DMS 273 treated with DMSO at 0.1 percent for 48 hours (cell line): ENCODE measurements at places on chromosomes 3 and 15.
A peak's percentile ranks its signal among the peaks of the same experiment; 100 is the strongest.

- no peak for DNase-seq
Observed at GRCh38 chr15:91219206-91219605, 119.1 kb downstream of the SV2B start.

DNA sequence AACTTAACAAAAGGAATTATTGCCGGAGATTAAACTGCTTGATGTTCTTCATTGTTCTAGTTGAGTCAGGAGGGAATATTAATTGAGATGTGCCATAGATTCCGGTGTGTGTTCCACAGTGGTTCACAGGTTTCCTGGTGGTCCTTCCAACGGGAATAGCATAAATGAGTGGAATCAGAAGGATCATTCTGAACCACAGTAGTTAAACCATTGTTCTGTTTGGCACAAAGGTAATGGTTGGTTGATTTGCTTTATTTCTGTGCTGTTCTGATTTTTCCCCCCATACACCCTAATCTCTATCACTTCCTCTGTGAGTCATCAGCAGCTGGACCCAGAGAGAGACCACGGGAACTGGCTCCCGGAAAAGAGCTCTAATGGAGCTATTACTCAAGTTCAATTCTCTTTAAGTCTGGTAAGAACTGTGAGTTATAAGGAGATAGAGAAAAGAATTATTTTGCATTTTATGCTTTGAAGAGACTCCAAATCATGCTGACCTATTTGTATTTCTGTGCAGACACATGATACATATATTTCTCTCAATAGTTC is 627.2 kb downstream of the ZIC1 start:
- DNase-seq, result no peak

DNA sequence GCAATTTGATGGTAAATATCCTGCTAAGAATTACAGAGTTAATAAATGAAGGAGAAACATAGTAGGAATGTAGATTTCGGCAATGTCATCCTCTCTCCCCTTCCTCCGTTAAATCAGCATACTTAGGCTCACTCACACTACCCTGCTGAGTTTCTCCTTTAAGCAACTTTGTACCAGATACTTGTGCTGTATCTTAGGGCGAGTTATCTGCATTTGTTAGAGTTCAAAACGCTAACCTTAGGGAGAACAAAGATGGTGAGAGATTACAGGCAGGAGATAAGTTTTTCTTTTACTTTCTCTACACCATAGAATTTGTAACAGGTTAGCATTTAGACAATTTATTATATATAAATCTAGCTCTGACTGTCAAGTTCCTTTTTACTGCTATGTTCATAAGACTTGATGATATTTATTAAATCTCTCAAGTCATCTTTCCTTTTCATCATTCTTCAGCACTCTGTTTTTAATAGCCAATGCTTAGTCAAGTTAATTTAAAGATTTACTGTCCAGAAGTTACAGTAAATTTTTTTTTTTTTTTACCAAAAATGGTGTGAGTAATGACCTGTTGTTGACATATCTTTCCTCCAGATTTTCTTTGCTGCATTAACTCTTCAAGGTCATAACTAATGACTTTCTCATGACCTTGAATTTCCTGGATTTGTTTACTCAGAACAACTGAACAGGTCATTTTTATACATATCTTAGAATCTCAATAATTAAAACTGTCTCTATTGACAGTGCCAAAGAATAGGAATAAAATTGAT is 22.2 kb downstream of the SUCNR1 start:
- no peak for DNase-seq

DNA sequence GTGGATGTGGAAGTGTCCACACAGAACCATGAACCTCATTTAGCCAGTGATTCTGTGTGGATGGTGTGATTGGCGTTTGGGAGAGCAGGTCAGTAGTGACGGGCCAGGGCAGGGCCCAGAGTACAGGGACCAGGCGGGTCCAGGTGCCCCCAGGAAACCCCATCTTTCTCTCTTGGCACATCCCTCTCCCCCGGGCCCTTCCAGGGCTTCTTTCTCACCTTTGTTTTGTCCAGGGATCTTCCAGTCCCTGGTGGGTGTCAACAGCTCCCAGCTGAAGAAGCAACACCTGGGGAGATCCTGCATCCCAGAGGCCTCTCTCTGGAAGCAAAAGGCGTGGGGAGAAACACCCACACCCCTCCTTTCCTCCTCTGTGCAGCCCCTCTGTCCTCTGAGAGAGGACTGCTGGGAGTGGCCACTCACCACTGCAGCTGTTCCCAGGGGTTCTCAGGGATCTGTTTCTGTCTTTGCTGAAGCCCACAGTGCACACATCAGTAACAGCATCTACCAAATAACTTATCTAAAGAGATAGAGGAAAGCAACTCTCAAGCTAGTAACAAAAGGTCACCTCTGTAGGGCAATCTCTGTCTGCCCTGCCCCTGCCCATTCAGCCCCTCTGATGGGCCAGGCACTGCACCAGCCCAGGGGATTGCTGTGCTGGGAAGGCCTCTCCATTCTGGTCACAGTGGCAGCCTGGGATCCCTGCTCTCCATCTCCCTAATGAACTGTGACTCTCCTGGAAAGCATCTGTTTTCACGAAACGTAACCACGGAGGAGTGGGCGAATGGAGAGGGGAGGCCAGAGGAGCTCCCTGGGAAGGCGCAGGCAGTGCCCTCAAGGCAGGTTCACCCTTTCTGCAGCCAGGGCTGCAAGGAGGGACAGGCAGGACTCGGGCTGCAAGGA is 98.3 kb upstream of the ALDH1A3 start:
- no peak for DNase-seq

DNA sequence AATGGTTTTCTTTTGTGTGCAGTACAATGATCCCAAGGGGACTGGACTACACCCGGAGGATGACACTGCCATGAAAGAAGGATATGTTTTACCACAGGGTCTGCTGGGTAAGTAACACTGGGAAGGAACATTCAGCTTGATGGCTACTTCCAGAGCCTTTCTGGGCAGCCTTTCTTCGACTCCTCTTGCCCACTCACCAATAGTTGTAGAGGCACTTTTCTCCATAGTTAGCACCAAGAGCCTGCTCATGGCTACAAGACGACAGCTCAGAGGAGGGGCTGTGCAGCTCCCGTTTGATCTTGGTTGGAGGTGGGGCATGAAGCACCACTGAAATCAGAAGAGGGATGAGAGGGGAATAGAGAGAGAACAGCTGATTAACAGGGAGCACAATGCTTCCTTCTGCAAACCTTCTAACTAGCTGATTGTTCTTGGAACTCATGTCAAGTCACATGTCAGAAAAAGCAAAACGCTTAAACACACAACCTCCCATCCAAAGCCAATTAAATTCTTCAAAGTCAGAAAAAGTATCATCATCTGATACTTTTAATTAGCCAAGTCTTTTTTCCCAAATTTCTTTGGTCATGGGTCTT is 27.9 kb downstream of the ETV5 start:
- no peak for DNase-seq

- no peak for DNase-seq
Observed at GRCh38 chr15:43889042-43889441, 62.2 kb downstream of the WDR76 start.

GRCh38 chr3:127253491-127253890 is 34.4 kb downstream of the PRR20G start:
- DNase-seq, result no peak

DNA sequence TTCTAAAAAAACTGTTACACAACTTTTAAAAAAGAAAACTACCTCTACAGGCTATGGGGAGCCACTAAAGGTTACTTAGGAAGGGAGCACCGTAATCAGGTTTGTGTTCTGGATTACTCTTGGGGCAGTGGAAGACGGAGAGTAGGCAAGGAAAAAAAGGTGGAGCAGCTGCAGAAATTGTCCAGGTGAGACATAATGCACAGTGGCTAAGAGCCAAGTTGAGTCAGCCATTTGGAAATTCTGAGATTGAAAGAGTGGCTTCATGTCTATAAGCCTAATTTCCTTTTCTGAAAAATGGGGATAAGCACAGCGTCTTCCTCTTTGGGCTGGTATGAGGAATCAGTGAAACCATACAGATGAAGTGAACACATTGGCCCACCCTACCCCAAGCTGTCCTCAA is 195.2 kb downstream of the CADPS start:
- DNase-seq, result no peak

DNA sequence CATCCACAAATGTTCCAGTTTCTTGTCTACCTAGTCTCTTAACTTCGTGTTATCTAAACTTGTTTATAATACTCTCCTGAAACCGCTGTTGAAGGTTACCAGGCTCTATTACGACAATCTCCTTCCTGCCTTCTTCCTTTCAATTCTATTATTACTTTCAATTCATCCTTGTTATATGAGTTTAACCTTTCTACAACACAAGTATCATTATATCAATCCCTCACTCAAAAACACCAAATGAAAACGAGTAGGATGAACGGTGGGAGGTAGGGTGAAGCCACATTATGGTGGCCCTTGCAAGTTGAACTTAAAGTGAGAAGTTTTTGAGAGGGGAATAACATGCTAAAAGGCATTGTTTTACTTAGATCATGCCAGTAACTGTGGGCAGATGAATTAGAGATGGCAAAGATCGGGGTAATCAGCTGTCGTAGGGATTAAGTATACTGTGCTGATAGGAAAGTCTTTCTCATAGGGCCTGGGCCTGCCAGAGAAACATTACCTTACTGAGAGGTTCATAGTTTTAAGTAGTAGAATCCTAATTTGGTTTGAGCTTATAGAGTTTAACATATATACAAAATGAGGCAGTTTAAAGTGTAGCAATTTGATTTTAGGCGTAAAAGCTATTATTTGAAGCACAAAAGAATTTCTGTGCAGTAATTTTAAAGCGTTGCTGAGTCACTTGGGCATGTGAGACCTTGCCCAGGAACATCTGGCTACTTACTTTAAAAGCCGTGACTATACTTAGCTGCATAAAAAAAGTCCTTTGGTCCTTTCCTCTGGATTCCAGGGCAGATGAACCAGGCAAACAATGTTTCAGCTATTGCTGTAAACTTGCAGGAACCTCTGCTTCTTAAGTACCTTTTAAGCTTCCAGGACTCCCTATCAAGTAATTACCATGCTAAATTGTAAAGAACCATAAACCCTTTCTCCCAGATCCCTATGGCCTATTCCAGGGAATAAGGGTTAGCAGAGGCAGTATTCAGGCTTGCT is 3.3 kb upstream of the CEP97 start:
- DNase-seq, result peak; percentile 87

- no peak for DNase-seq
Observed at GRCh38 chr3:94612631-94613030, 549.8 kb downstream of the NSUN3 start.

DNA sequence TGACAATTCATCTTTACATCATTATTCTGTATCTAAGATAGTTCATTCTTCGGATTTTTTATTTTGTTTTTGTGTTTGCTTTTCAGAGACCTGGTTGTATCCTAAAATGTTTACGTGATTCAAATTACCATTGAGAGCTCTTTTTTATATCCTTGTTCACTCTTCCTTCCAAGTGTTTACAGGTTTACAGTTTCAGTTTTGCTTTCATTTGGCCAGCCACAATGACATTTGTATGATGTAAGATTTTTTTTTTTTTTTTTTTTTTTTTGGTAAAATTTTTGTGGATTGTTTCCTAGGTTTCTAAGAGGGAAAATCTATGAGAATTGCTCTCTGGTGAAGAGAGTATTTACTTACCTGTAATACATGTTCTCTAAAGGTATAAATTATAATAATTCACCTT is 55.0 kb downstream of the SETD5 start:
- no peak for DNase-seq

GRCh38 chr3:140850210-140850955 is 91.3 kb upstream of the SLC25A36 start:
- DNase-seq, result no peak

DNA sequence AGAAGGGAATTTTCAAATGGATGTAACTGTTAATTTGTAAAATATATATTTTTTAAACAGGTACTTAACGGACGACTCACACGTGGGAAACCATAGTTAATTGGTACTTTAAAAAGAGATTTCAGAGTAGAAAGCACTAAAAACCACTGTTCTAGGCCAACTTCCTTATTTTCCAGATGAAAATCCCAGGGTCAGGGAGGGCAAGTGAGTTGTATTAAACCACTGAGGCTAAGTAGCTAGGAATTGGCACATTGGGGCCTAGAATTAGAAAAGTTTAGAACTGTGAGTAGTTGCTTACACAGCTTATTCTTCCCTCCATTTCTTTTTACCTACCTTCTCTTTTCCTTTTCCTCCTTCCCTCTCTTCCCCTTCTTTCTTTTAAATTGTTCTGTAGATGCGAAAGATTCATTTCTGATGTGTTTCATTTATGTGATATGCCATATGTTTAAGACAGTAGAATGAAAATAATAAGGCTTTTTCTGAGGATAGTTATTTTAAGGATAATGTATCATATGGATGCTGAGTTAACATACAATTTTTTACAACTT is 4.1 kb upstream of the UTS2B start:
- no peak for DNase-seq

DNA sequence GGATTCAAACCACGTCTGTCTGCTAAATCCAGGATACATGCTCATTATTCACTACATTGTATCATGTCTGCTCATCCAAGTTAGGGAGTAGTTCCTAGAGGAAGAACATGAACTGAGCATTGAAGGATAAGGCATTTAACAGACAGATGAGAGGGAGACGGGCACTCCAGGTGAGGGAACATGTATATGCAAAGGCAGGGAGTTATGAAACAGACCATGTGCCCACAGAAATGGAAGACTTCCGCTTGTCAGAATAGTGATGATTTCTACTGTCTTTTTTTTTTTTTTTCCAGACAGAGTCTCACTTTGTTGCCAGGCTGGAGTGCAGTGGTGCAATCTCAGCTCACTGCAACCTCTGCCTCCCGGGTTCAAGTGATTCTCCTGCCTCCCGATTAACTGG is 5.0 kb upstream of the NDUFAF1 start:
- DNase-seq, result no peak

- DNase-seq, result no peak
Observed at GRCh38 chr3:12675115-12675810, 11.3 kb upstream of the RAF1 start.

DNA sequence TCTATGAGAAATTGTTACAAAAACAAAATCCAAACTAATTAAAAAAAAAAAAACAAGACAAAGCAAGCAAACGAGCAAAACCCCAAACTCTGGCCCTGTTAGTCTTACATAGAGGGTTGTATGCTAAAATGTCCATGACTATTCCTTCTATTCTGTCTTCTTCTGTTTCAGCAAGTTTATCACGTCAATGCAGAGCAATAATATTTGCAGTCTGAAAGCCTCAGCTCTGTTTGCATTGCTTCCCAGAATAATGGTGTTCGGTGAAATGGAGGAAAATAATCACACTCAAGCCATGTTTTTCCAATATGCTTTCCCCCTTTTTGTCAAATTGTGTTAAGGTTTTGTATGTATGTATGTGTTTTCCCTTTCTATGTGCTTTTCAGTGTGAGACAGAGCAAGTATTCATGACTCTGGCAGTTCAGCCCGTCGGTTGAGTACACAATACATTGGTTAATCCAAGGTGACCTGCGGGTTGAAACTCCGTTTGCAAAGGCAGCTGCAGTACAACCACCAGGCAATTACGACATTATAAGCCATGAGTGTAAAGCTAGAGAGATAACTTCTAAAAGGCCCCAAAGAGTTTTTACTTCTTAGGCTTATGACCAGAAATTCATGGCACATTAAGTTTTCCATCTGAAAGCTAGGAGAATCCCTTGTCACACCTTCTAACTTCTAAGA is 34.9 kb upstream of the MAGI1 start:
- DNase-seq, result no peak

DNA sequence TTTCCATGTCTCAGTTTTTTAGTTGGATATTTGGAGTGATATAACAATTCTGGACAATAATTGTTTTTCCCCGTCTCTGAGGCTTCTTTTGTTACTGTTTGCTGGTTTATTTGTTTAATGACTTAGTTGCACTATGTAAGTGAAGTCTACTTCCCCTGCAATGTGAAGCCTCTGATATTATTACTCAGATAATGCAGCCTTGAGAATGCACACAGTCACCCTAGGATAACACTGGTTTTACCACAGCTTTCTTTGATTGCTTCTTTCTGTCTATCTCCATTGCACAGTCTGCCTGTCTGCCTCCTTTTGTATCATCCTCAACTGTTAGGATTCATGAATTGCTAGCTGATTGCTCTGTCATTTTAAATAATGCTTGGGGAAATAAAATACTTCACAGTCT is 208.7 kb upstream of the ROBO1 start:
- no peak for DNase-seq
